ENCODE measurements at places on chromosomes 11 and 22. TPM values are rescaled to one million over a fixed set of nuclear protein-coding genes. Genes with fewer than 3 reads are reported as not detected.

GRCh38 chr22:39917197-39917643 is 16.3 kb downstream of the GRAP2 start:
- no peak for DNase-seq

DNA sequence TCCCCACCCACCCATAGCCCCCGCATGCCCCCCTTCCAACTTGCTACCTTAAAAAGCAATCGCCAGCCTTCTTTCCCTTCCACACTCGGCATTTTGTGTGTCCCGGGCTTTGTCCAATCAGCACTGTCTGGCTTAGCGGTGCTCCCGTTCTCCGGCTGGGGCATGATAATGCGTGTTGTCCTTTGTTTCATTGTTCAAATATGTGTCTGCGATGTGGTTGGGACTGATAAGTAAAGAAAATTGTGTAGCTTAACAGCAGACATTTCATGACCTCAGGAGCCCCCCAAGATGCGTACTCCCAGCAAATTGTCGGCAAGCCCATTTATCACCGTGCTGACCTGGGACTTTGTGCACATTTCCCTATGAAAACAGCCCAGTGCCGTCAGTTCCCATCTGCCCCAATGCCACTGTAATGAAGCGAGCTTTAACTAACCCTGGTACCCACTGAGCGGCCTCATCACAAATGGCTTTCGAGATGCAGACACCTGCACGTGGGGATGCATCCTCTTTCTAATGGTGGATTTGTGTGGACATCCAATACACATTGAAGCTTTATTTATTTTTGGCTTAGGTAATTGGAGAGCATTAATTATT is 167.0 kb upstream of the E2F8 start:
- no peak for DNase-seq

DNA sequence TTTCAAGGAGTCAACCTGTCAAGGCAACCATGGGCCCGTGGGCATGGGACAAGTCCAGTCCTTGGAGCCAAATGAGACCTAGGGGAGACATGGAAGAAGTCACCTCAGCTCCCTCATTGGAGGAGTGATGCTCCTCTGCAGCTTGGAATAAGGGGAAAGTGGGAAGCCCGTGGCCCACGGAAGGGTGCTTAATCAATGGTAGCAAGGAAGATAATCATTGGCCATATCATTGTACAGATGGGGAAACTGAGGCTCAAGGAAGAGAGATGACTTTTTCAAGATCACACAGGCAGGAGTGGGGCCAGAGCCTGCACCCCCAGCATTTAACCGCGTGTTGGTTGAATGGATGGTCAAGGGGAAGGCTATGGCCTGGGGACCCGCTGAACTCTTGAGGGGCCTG is 133.0 kb downstream of the OSBP2 start:
- no peak for DNase-seq

- DNase-seq = no peak
These were observed 20.3 kb upstream of the MICAL3 start for GRCh38 chr22:18044548-18045271.

DNA sequence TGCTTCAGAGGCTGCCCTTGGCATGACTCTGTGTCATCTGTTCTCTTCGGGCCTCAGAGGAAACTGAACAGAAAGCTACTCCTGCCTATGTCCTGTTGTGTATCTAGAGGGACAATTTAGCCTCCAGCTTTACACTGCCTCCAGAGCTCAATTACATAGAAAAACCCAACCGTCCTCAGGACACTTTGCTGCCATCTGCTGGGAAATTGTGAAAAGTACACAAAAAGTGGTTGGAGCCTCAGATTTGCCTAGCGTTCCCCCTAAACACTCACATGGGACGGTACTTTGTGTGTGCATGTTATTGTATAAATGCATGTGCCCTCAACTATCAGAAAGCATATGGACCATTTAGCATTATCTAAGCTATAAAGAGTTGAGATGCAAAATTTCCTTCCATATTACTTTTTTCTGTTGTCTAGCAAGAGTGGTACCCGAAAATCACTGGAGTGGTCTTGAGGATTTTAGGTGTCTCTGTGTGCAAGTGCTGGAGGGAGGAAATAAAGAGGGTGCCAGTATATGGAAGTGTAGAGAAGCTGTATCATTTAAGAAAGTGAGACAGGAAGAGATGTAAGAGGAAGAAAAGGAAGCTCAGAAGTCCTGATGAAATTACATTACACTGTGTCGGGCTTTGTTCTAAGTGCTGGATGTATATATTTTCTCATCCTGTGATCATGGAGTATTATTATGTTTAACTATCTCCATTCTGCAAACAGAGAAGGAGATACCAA is 8.7 kb upstream of the MS4A4E start:
- no peak for DNase-seq

GRCh38 chr11:46506483-46506791 is 87.4 kb downstream of the AMBRA1 start:
- DNase-seq = no peak

DNA sequence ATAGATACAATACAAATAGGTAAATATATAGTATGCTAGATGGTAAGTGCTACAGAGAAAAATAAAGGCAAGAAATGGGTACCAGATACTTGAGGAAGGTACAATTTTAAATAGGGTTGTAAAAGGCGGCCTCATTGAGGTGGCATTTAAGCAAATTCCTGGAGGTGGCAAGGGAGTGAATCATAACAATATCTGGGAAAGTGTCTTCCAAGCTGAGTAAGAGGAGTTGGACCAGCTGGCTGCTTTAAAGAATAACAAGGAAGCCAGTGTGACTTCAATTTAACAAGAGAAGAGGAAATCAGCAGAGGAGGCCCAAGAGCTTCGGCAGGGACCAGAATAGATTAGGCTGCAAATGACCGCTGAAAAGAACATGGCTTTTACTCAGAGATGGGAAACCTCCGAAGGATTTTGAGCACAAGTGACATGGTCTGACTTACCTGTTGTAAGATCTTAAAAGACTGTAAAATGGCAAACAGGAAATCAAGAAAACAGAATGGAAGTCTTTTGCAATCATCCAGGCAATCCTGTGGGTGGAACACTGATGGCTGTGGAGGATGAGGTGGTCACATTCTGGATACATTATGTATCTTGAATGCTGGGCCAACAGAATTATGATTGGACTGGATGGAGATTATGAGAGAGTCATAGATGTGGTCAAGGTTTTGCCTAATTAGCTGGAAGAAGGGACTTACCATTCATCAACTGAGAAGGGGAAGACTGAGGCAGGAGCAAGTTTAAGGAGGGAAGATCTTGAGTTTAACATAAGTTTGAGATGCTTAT is 77.2 kb downstream of the RDX start:
- no peak for DNase-seq

DNA sequence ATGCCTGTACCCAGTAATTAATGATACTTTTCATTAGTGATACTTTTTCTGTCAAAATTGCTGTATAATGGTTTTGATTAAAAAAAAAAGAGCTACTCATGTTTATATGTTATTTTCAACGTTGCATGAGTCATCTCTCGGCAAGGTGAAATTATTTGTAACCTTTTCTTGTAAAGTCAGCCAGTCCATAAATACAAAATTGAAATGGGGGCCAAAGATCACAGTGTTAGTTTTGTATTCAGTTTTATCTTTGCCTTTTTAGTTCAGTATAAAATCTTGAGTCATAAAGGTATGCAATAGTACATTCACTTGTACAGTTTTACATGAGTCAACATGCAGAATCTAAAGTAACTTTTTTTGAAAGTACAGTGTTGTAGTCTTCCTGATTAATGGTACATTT is 4.3 kb downstream of the ARHGEF12 start:
- no peak for DNase-seq

- DNase-seq = no peak
These were observed 5.1 kb downstream of the GRAMD4 start for GRCh38 chr22:46625113-46625842.

- no peak for DNase-seq
These were observed 73.1 kb downstream of the TMPRSS5 start for GRCh38 chr11:113632981-113633380.

- DNase-seq = peak; percentile 59
These were observed 431 bp downstream of the KMT2A start for GRCh38 chr11:118436639-118437207.

- DNase-seq = no peak
These were observed 28.8 kb downstream of the TOM1 start for GRCh38 chr22:35328472-35328885.

DNA sequence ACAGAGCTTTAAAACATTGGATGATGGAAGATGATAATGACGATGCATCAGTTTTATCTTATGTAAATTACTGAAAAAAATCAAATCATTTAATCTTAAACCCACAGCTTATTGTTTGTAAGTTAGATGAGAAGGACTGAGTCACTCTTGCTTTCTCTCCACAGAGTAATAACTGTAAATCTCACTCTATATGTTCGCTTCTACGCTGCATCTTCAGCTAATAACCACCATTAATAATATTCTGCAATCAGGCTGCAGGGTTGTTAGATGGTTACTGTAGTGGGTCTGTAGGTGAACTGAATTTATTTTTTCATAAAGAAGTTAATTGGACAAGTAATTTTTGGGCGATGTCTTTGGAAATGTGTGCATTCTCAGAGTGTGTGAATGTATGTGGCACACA is 260.0 kb downstream of the FAT3 start:
- DNase-seq = no peak

- no peak for DNase-seq
These were observed 111.4 kb downstream of the SPON1 start for GRCh38 chr11:14073849-14074476.

DNA sequence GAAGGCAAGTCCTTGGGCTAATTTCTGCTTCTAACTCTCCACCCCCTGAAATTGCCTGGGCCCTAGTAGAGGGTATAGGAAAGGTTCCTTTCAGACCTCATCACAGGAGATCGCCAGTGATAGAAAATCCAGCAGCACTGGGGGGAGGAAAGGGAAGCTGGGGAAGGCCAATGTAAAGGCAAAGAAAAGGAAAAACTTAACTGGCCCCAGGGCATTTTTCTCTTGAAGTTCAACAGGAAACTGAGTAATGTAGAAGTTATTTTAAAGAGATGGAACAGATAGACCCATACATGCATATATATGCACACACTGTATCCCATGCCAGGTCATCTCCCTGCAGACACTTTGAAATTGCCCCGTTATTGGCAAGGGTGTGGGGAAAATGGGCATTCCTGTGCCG is 134.0 kb downstream of the TRIM44 start:
- no peak for DNase-seq

DNA sequence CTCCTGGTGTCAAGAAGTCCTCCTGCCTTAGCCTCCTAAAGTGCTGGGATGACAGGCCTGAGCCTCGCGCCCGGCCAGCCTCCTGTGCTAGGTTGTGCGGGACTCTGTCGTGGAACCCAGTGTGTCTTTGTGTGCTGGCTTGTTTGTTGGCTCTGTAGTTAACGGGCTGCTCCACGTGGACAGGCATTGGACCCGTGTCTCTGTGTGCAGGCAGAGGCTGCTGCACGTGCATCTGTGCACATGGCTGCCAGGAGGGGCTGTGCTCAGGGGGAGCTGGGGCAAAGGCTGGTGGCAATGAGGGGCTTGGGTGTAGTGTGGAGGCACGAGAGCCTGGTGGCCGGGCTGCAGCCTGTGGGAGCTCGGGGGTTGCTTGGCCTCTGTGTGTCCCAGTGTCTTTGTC is 121.3 kb upstream of the ALDH3B2 start:
- no peak for DNase-seq

GRCh38 chr22:33774781-33775180 is 145.5 kb downstream of the LARGE1 start:
- no peak for DNase-seq

GRCh38 chr11:57370941-57371340 is 10.0 kb downstream of the PRG3 start:
- no peak for DNase-seq

- DNase-seq = peak; percentile 38
These were observed 3.5 kb downstream of the PLXNB2 start for GRCh38 chr22:50303848-50304527.

GRCh38 chr22:36325154-36326031 is 62.4 kb downstream of the MYH9 start:
- DNase-seq = no peak

DNA sequence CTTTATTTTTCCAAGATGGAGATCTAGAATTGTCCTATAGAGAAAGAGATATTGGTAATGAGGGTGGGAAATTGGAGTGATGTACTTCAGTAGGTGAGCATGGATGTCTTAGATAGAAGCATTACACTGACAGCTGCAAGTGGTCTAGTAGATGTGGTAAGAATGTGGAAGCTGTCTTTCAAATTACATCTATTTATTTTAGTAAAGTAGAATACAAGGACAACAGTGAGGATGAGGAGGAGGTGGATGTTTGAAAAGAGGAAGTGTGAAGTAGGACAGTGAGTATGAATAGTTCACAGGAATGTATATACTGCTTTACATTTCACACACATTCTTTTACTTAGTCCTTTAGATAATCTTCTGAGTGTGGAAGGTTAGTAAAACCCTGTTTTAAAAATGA is 64.2 kb downstream of the HIPK3 start:
- peak; percentile 10 for DNase-seq

DNA sequence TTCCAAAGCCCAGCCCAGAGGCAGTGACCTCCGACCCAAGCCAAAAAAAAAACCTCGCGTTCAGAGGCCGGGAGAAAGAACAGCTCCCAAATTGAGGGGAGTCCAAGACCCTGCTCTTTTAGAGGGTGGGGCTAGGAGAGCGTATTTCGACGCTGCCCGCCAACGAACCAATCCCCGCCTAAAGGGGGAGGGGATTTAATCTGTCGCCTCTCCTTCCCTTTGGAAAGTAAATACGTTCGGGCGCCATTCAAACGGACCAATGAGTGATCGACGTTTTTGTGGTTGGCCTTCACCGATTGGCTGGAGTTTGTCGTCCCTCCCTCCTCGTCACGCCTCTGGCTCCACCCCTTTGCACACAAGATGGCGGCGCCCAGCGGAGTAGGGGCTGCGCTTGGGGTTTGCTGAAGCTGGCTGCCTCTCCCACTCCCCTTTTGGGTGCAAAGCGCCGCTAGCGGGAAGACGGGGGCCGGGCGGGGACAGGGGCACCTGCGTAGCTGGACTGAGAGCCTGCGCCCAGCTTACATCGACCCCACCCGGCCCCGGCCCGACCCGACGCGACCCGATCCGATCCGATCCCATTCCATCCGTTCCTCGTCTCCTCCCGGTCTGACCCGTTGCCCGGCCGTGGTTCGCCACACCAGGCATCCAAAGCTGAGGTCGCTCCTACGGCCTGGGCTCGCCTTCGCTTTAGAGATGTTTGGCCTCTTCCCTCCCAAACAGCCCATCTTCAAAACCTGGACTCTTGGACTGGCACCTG is at the start of gene RNF26:
Gene RNF26, plus strand, starts transcription at position 354 of the 757 bp plus-strand sequence. CDS start 596 bp downstream, outside the sequence.
- peak; percentile 99 for DNase-seq

- no peak for DNase-seq
These were observed 4.4 kb downstream of the PGGHG start for GRCh38 chr11:293271-293851.

TNNT3 gene
- 4.7 TPM for total RNA-seq

VSIG2 gene
- total RNA-seq = not detected

ZNF202 gene
- 16.7 TPM for total RNA-seq

SLC22A12 gene
- total RNA-seq = not detected
